ENCODE measurements at places on chromosomes 5 and 9.

- H3K27ac ChIP-seq, result no peak overlapping the region
- H3K4me3 ChIP-seq, result no peak overlapping the region
- H3K36me3 ChIP-seq, result peaks cover 2% of the 10 kb centered on the region
- no peaks in the 10 kb centered on the region for H3K4me1 ChIP-seq
- no peak for DNase-seq
Measured at GRCh38 chr5:1073239-1074102, 38.4 kb downstream of the SLC12A7 start.

- peaks cover 10% of the 10 kb centered on the region for H3K4me1 ChIP-seq
- DNase-seq, result no peak
- H3K27ac ChIP-seq, result no peak overlapping the region
- H3K4me3 ChIP-seq, result no peak overlapping the region
- no peaks in the 10 kb centered on the region for H3K27me3 ChIP-seq
Measured at GRCh38 chr5:120297616-120298015, 166.5 kb upstream of the PRR16 start.

GRCh38 chr9:120741191-120741590 is 26.9 kb upstream of the MEGF9 start:
- no peaks in the 10 kb centered on the region for H3K36me3 ChIP-seq
- no peak overlapping the region for H3K4me3 ChIP-seq
- H3K27ac ChIP-seq, result no peak overlapping the region
- peaks cover 2% of the 10 kb centered on the region for H3K27me3 ChIP-seq
- DNase-seq, result no peak

- H3K27me3 ChIP-seq, result no peaks in the 10 kb centered on the region
- no peaks in the 10 kb centered on the region for H3K4me1 ChIP-seq
- no peak for DNase-seq
- H3K36me3 ChIP-seq, result peaks cover 4% of the 10 kb centered on the region
- no peak overlapping the region for H3K27ac ChIP-seq
Measured at GRCh38 chr5:83097689-83098231, 20.4 kb downstream of the XRCC4 start.

GRCh38 chr5:96652769-96653454 is 9.3 kb upstream of the CAST start:
- no peaks in the 10 kb centered on the region for H3K36me3 ChIP-seq
- H3K4me1 ChIP-seq, result no peaks in the 10 kb centered on the region
- peaks cover 3% of the 10 kb centered on the region for H3K27me3 ChIP-seq
- H3K27ac ChIP-seq, result no peak overlapping the region

GRCh38 chr5:93428868-93429267 is 152.2 kb downstream of the NR2F1-AS1 start:
- no peak for DNase-seq
- H3K27me3 ChIP-seq, result no peaks in the 10 kb centered on the region
- H3K4me1 ChIP-seq, result peaks cover 11% of the 10 kb centered on the region
- H3K36me3 ChIP-seq, result no peaks in the 10 kb centered on the region
- H3K4me3 ChIP-seq, result no peak overlapping the region

- H3K36me3 ChIP-seq, result peaks cover 2% of the 10 kb centered on the region
- H3K27ac ChIP-seq, result no peak overlapping the region
- H3K4me1 ChIP-seq, result peaks cover 4% of the 10 kb centered on the region
- H3K4me3 ChIP-seq, result peak overlapping the region; percentile 87
Measured at GRCh38 chr5:132491368-132492364, 1.1 kb upstream of the IRF1 start.

DNA sequence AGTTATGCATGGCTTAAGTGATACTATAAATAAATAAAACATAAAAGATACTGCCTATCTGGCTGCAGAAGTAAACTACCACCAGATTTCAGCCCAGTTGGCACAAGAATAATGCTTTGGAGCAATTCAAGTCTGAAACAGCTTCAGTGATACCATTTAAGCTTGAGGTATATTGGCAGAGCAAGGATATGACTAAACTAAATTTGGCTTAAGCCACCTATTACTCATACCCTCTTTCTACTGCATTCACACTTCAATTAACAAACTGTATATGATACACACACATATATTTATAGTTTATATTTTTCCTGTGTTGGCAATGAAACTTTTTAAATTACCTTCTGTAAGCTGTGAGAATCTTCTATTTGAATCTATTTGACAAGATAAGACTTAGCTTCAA is 431.9 kb downstream of the ANXA1 start:
- H3K27me3 ChIP-seq, result no peaks in the 10 kb centered on the region
- H3K36me3 ChIP-seq, result no peaks in the 10 kb centered on the region
- H3K4me3 ChIP-seq, result no peak overlapping the region
- no peak for DNase-seq
- no peak overlapping the region for H3K27ac ChIP-seq

GRCh38 chr5:151648988-151649387 is 37.7 kb downstream of the SPARC start:
- peaks cover 4% of the 10 kb centered on the region for H3K27me3 ChIP-seq
- H3K27ac ChIP-seq, result no peak overlapping the region
- no peak for DNase-seq
- no peaks in the 10 kb centered on the region for H3K36me3 ChIP-seq

GRCh38 chr9:36679710-36680109 is 107.0 kb downstream of the MELK start:
- no peak for DNase-seq
- H3K4me3 ChIP-seq, result no peak overlapping the region
- H3K27ac ChIP-seq, result no peak overlapping the region
- peaks cover 2% of the 10 kb centered on the region for H3K27me3 ChIP-seq
- H3K36me3 ChIP-seq, result peaks cover 4% of the 10 kb centered on the region
- H3K4me1 ChIP-seq, result no peaks in the 10 kb centered on the region

DNA sequence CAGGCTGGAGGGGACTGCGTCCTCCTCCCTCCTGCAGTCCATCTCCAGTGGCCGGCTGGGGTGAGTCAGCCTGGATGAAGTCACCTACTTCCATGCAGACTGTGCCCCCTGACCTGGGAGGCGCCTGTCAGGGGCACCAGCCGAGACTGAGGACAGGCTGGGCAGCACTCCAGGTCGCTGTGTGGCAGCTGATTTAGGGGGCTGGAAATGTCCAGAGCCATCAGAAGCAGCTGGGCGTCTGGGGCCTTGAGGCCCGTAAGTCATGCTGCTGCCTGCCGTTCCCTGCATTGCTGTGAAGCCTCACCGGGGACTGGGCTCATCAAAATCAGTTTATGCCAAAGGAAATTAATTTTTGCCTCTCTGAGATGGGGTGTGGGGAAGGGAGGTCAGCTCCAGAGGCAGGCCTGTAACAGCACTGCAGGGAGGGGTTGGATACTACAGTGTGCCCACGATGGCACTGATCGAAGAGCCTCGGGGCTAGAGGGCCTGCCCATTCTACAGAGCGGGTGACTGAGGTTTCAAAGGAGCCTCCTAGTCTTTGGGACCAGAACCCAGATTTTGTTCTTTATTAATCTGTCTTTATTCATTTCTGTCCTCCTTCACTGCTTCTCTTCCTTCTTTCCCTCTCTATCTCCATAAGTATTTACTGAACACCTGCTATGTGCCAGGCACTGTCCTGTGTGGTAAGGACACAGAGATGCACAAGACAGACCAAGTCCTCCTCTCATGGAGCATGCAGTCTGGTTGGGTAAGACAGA is 70.4 kb upstream of the PSD2 start:
- H3K4me3 ChIP-seq, result no peak overlapping the region
- DNase-seq, result no peak
- no peaks in the 10 kb centered on the region for H3K4me1 ChIP-seq
- H3K36me3 ChIP-seq, result peaks cover 3% of the 10 kb centered on the region
- no peaks in the 10 kb centered on the region for H3K27me3 ChIP-seq

- peaks cover 18% of the 10 kb centered on the region for H3K36me3 ChIP-seq
- H3K4me3 ChIP-seq, result no peak overlapping the region
- no peaks in the 10 kb centered on the region for H3K4me1 ChIP-seq
- H3K27ac ChIP-seq, result no peak overlapping the region
Measured at GRCh38 chr5:157378509-157378908, 81.5 kb upstream of the NIPAL4 start.

- no peak overlapping the region for H3K27ac ChIP-seq
- DNase-seq, result no peak
- peaks cover 3% of the 10 kb centered on the region for H3K27me3 ChIP-seq
- no peak overlapping the region for H3K4me3 ChIP-seq
- peaks cover 16% of the 10 kb centered on the region for H3K4me1 ChIP-seq
- no peaks in the 10 kb centered on the region for H3K36me3 ChIP-seq
Measured at GRCh38 chr9:98326459-98327248, 71.2 kb upstream of the TBC1D2 start.

- DNase-seq, result no peak
- H3K27me3 ChIP-seq, result no peaks in the 10 kb centered on the region
- no peak overlapping the region for H3K4me3 ChIP-seq
- no peaks in the 10 kb centered on the region for H3K4me1 ChIP-seq
- H3K36me3 ChIP-seq, result no peaks in the 10 kb centered on the region
Measured at GRCh38 chr9:84917366-84918070, 248.0 kb downstream of the NTRK2 start.

DNA sequence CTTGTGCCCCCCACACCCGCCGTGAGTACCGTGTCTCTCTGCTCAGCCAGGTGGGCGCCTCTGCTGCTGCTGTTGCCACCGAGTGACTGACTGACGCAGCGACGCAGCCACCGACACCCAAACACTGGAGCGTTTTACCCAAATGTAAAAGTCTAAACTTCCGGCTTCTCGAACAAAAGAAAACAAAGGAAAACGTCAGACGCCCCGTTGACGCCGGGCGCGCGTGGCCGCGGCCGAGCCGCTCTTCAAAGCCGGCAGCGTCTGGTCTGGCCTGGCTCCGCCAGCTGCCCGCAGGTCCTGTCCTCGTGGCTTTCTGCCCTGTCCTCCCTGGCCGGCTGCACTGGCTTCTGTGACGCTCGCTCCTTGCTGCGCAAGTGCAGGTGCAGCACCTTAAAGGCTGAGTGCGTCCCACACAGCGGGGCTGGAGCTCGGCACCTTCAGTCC is 41.4 kb upstream of the CLPTM1L start:
- peak overlapping the region; percentile 92 for H3K4me3 ChIP-seq
- H3K27ac ChIP-seq, result peak overlapping the region; percentile 30
- H3K4me1 ChIP-seq, result peaks cover 13% of the 10 kb centered on the region
- peak; percentile 40 for DNase-seq

- no peaks in the 10 kb centered on the region for H3K27me3 ChIP-seq
- peaks cover 3% of the 10 kb centered on the region for H3K4me1 ChIP-seq
- peak overlapping the region; percentile 77 for H3K27ac ChIP-seq
- no peaks in the 10 kb centered on the region for H3K36me3 ChIP-seq
- no peak overlapping the region for H3K4me3 ChIP-seq
- peak; percentile 9 for DNase-seq
Measured at GRCh38 chr5:167699432-167699831, 592.0 kb upstream of the WWC1 start.

- H3K4me3 ChIP-seq, result no peak overlapping the region
- no peaks in the 10 kb centered on the region for H3K36me3 ChIP-seq
- H3K27me3 ChIP-seq, result no peaks in the 10 kb centered on the region
- H3K27ac ChIP-seq, result no peak overlapping the region
- DNase-seq, result no peak
Measured at GRCh38 chr5:143544606-143545005, 141.1 kb upstream of the NR3C1 start.

DNA sequence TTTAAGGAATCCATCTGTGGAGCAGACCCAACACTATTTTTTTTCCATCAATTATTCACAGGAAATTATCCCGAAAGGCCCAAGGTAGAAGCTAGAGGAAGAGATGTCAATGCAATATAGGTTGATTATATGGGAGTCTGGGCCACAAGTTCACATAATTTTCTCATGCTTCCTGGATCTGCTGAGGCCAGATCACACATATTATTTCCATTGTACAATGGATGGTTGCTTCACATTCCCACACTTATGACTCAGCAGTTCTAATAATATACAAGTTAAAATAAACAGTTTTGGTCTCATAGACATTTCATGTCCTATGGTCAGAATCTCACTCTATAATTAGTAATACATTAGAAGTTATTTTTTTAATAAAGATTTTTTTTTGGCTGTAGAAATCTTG is 66.0 kb upstream of the PTPRD start:
- DNase-seq, result no peak
- peaks cover 6% of the 10 kb centered on the region for H3K27me3 ChIP-seq
- no peak overlapping the region for H3K27ac ChIP-seq
- H3K4me3 ChIP-seq, result no peak overlapping the region
- H3K36me3 ChIP-seq, result no peaks in the 10 kb centered on the region

GRCh38 chr5:135242866-135243555 is 156.0 kb downstream of the MACROH2A1 start:
- no peak overlapping the region for H3K27ac ChIP-seq
- DNase-seq, result no peak
- H3K36me3 ChIP-seq, result no peaks in the 10 kb centered on the region

DNA sequence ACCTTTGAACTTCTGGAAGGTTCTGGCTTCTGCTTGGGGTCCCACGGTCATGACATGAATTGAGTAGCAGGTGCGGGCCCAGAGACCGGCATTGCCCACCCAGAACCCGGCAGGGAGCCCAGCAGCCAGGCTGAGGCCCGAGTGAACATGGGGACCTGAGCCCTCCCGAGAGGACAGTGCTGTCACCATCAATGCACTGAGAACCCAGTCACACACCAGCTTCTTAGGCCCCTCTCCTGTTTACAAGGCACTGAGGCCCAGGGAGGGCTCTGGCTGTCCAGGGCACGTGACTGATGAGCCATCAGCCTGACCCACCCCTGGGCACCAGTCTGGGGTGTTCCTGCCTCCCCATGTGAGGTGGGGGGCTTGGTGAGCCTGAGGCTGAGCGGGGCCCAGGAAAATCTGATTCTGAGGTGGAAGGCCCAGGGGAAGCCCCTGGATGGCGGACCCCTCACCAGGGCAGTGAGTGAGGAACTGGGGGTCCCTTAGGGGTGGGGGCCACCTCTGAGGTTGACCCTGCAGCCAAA is 60.3 kb upstream of the RNU6ATAC start:
- no peak overlapping the region for H3K27ac ChIP-seq
- no peaks in the 10 kb centered on the region for H3K36me3 ChIP-seq
- H3K4me3 ChIP-seq, result no peak overlapping the region
- no peak for DNase-seq
- peaks cover 12% of the 10 kb centered on the region for H3K27me3 ChIP-seq

- no peaks in the 10 kb centered on the region for H3K4me1 ChIP-seq
- no peak for DNase-seq
- H3K27me3 ChIP-seq, result no peaks in the 10 kb centered on the region
- H3K4me3 ChIP-seq, result no peak overlapping the region
- no peak overlapping the region for H3K27ac ChIP-seq
- no peaks in the 10 kb centered on the region for H3K36me3 ChIP-seq
Measured at GRCh38 chr5:144779368-144779767, 608.7 kb downstream of the KCTD16 start.

GRCh38 chr9:71676460-71676859 is 91.9 kb downstream of the CEMIP2 start:
- H3K4me1 ChIP-seq, result peaks cover 18% of the 10 kb centered on the region
- DNase-seq, result no peak
- H3K27ac ChIP-seq, result no peak overlapping the region
- no peaks in the 10 kb centered on the region for H3K27me3 ChIP-seq
- H3K4me3 ChIP-seq, result no peak overlapping the region
- H3K36me3 ChIP-seq, result no peaks in the 10 kb centered on the region

DNA sequence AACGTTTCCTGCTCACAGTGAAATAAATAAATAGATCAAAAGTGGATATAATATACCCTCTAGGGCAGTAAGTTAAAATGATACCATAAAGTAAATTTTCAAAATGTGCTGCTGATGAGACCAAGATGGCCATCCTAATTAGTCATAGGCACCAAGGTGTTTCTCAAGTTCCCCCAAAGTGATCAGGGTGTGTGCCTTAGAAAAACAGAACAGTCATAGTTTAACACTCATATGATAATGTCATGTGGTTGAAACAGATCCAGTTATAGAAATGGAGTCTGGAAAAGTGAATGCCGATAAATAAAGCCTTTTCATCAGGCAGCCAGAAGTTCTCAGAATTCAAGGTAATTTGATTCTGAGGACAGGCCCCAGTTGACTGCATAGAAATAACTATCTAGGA is 161.5 kb upstream of the CDKN2B start:
- no peaks in the 10 kb centered on the region for H3K36me3 ChIP-seq
- no peak overlapping the region for H3K27ac ChIP-seq
